Spinal cord (tissue), 10 donors: ENCODE measurements at places on chromosomes 6 and 20.
A peak's percentile ranks its signal among the peaks of the same experiment; 100 is the strongest.

- no peak for DNase-seq
Observed at GRCh38 chr6:154469306-154469935, 41.1 kb downstream of the CNKSR3 start.

DNA sequence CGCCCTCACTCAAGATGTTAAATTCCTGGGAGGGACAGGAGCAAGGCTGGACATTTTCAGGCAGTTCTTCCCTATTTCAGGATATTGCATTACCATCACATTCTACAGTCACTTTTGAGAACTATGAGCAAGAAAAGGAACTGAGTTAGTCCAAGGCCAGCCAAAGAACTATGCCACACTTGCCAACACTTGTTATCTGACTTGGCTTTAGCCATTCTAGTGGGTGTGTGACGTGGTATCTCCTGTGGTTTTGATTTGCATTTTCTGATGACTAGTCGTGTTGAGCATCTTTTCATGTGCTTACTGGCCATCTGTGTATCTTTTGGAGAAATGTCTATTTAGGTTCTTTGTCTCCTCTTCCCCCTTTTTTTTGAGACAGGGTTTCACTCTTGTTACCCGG lies 12.0 kb downstream of the XRN2 start:
- DNase-seq, result no peak

GRCh38 chr20:36606158-36607066 lies 833 bp downstream of the RAB5IF start:
- DNase-seq, result no peak

GRCh38 chr20:24735263-24735662 lies 213.8 kb upstream of the CST7 start:
- DNase-seq, result no peak

GRCh38 chr20:17873410-17874270 lies 95.0 kb downstream of the SNX5 start:
- DNase-seq, result peak; percentile 54

DNA sequence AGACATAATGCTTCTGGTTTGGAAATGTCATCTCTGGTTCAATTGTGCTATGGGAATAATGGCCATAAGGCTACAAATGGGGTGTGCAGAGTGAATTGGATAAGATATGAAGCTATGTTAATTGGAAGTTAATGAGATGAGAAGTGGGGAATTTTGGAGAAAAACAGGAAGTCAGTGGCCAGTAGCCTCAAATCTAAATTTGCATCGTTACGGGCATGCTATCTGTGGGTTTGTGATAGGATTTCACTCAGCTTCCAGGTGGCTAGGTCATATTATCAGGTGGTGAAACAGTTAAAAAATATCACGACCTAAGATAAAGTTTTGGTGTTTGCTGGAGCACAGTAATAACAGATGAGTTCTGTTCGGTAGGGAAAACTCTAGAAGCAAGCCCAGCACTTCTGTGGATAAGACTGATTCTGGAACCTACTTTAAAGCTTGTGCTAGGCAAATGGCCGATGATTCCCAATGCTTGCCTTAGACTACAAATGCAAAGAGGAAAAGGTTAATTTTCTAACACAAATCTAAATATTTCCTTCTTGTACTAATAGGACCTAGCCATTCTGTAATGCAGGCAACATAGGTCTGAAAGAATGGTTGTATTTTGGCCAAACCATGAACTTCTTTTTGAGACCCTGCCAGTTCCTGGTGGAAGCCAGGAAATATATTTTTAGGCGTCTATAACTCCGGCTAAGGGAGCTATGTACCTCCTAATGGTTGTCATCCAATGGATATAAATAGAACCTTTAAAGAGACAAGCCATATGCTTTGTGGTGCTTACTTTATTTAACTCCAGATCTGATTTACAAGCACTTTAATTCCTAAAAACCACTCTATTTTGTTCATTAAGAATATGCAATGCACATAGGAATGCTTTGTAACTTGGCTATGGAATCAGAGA lies 111.0 kb downstream of the PLCB1 start:
- no peak for DNase-seq
